Kidney (tissue), 22 donors: ENCODE measurements at places on chromosomes 6 and 20. TPM values are rescaled to one million over a fixed set of nuclear protein-coding genes. Genes with fewer than 3 reads are reported as not detected.

The SSTR4 gene
- total RNA-seq, result not detected

The ADAM33 gene
- total RNA-seq, result 4.3 TPM

The BMP5 gene
- 0.76 TPM for total RNA-seq

The JPH2 gene
- 11.4 TPM for total RNA-seq

The CLVS2 gene
- not detected for total RNA-seq

The CLDN20 gene
- not detected for total RNA-seq

The MYCT1 gene
- 14.2 TPM for total RNA-seq

The HLA-DRA gene
- 607 TPM for total RNA-seq

The PM20D2 gene
- 14.4 TPM for total RNA-seq

The AIF1 gene
- 44.1 TPM for total RNA-seq

The CDKN1A gene
- 66.2 TPM for total RNA-seq

The OR12D3 gene
- not detected for total RNA-seq

The ZHX3 gene
- total RNA-seq, result 153 TPM

The OXT gene
- total RNA-seq, result not detected

The MUC21 gene
- not detected for total RNA-seq

The CALHM4 gene
- total RNA-seq, result not detected

The OVOL2 gene
- 4.8 TPM for total RNA-seq

The PLN gene
- 47.2 TPM for total RNA-seq

The SLC13A3 gene
- 31.5 TPM for total RNA-seq

The NKAIN4 gene
- total RNA-seq, result 29.7 TPM

The KCNK5 gene
- 77.0 TPM for total RNA-seq

The HLA-G gene
- total RNA-seq, result 0.35 TPM

The SLC35F1 gene
- total RNA-seq, result 0.63 TPM

The LGSN gene
- total RNA-seq, result 0.19 TPM

The TGM2 gene
- total RNA-seq, result 611 TPM

The SLC2A10 gene
- total RNA-seq, result 7.1 TPM

The SGK2 gene
- 42.9 TPM for total RNA-seq

The ANKRD66 gene
- not detected for total RNA-seq

The PPP2R5D gene
- total RNA-seq, result 22.6 TPM
